ENCODE measurements at places on chromosomes 16 and 17.

- DNase-seq, result no peak
Observed at GRCh38 chr17:73139296-73139695, 25.5 kb upstream of the SSTR2 start.

GRCh38 chr16:83789642-83790401 lies 18.0 kb upstream of the HSBP1 start:
- no peak for DNase-seq

DNA sequence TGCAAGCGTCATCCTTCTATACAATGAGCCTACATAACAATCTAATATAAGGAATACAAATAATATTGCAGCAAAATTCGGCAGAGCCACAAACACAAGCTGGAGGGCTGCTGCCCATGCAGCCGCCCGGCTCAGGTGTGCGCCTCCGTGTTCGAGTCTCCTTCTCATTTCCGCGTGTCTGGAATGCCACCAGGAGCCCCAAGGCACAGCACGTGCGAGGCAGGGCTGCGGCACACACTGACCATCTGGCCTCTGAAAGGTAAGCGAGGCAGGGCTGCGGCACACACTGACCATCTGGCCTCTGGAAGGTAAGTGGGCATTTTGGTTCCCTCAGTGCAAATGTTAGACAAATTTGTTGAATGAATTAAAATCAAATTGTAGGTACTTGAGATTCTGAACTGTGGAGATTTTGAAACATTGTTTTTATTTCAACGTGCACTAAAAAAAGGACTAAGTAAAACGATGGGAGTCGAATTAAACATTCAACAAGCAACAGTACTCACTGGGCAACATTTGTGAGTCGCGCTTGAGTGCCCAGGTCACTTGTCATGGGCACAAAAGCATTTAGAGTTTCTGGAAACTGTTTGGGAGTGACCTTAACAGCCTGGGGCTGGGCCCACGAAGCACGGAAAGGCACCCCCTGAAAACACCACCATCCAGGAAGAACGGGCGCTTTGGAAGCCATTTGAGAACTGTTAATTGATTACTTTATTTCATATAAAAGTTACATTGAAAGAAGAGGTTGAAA lies 37.4 kb downstream of the ZDHHC7 start:
- no peak for DNase-seq

- DNase-seq, result no peak
Observed at GRCh38 chr16:66774981-66775380, 23.6 kb upstream of the DYNC1LI2 start.

GRCh38 chr16:87453326-87453725 lies 39.5 kb downstream of the ZCCHC14 start:
- no peak for DNase-seq

GRCh38 chr17:63999680-64000531 lies 1.8 kb downstream of the PRR29 start:
- DNase-seq, result no peak

Data from central memory CD8-positive, alpha-beta T cell (primary cell).